ENCODE measurements at places on chromosomes 1 and 21.
A peak's percentile ranks its signal among the peaks of the same experiment; 100 is the strongest.

DNA sequence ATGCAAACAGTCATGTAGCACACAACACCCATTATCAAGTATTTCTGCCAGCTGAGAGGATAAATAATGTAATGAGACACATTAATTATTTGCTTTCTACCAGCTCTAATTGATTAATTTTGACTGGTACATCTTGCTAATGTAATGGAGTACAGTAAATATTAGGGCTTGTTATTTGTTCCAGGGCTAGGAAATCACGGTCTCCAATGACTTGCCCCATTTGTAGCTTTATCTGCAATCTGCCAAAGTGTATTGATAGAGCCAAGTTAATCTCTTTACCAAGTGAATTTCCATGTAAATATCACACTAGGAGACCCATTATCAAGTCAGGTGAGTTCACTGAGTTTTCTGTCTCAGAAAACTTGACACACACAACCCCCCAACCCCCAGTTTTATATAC lies 55.1 kb downstream of the RGS13 start:
- no peak for DNase-seq

GRCh38 chr1:40599926-40600325 lies 65.6 kb downstream of the RIMS3 start:
- no peak for DNase-seq

- DNase-seq, result no peak
These were observed 32.7 kb upstream of the ZBTB40 start for GRCh38 chr1:22418933-22419382.

- no peak for DNase-seq
These were observed 128.0 kb downstream of the HMCN1 start for GRCh38 chr1:185862235-185862634.

GRCh38 chr1:92923664-92924063 lies 37.6 kb downstream of the DIPK1A start:
- DNase-seq, result no peak

GRCh38 chr1:111841746-111842145 lies 86.0 kb downstream of the DDX20 start:
- DNase-seq, result no peak

GRCh38 chr1:182595641-182596240 lies 6.7 kb upstream of the RNASEL start:
- DNase-seq, result peak; percentile 67

- DNase-seq, result peak; percentile 33
These were observed 60.3 kb downstream of the STUM start for GRCh38 chr1:226608699-226609505.

DNA sequence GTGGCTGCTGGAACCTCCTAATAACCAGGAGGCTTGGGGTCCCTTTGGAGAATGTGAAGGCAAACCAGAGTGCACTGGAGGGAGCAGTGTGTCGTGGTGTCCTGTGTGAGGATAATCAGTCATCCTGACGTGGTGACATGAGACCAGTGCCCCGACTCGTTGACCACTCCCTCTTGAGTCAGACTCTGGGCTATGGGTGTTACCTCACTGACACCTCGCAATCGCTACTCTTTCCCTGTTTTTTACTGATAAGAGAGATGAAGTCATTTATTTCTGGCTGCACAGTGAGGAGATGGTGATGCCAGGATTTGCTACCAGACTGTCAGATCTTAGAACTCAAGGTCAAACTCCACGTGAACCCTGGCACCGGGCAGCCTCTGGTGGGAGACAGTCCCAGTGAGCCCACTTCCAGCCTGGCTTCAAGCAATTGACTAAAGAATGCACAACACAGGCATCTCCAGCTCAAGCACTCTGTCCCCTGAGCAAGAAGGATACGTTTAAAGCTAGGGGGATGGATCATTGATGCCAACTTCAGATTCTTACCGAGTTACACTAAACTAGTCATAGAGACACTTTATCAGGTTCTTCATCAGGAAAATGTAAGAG lies 30.3 kb downstream of the UBASH3A start:
- DNase-seq, result no peak

DNA sequence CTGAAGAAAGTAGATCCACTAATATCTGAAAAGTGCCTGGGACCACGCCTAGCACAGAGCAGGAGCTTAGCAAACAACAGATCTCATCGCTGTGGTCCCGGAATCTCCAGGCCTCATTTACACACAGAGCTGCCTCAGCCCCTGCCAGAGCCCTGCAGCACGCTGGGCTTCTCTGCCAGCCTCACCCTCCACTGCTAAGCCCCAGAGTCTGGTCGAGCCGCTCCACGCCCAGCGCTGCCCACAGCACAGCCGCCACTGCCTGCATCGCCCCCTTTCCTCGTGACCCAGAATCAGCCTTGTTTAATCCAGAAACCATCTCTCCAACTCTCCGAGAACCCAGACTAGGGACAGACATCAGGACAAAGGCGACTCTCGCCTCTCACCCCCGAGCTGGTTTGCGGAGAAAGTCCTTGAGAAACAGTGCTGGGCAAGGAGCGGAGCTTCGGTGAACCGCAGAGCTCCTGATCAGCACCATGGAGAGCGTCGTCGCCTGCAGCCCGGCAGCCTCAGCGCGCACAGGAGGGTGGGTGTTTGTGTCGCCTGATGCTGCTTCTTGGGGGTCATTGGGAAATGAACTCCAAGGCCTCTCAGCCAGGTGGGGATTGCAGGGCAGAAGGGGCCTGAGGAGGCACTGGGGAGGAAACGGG lies 145.1 kb downstream of the NPHP4 start:
- DNase-seq, result no peak

- no peak for DNase-seq
These were observed 782 bp downstream of the PCAT6 start for GRCh38 chr1:202811296-202812175.

- DNase-seq, result no peak
These were observed 5.5 kb upstream of the ANKRD35 start for GRCh38 chr1:145891143-145891542.

GRCh38 chr1:30183006-30183405 lies 540.4 kb downstream of the MATN1 start:
- no peak for DNase-seq

DNA sequence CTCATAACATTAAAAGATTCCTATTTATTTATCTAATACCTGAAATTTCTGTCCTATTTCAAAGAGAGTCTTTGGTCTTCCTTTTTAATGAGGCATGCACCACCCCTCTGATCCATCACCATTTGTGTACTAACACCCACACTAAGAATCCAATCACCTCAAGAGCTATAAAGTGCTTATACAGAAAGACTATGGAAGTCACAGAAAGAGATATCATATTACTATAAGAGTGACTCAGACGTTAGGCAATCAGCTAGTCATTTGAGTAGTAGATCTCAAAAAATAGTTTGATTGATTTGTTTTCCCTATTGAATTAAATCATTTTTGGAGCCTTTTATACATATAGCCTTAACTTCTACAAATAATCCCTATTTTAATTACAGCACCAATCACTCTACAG lies 46.1 kb downstream of the NME7 start:
- no peak for DNase-seq

DNA sequence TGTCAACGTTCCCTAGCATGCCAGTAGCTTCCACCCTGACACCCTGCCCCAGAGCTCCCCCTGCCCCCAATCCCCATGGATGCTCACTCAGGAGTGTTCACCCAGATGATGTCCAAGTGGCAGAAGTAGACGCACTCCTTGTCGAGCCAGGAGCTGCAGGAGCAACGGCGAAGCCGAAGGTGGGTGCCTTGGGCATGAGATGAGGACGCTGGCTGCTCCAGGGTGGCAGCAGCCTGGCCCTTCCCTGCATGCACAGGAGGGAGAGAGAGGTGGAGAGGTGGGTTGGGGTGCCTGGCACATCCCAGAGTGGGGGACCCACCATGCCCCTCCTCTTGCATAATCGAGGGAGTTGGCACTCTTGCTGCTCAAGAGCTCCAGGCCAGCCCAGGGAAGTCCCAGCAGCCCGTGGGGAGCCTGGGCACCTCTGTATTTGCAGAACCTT lies 502 bp downstream of the EDN2 start:
- DNase-seq, result no peak

DNA sequence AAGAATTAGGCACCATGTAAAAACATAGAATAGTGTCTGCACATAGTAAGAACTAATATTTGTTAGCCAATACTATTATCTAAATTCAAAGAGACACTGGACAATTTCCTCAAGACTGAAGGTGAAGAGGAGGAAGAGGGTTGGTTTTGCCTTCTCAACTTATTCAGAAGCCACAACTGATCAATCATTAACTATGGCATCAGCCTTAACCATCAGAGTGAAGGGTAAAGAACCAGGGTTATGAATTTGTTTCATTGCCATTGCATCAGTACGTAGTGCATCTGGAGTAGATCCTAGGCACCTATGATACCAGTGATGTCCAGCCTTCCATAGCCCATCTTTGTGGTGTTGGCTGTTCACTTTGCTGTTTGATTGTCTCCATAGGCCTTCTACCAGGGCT lies 421.7 kb upstream of the DEPDC1 start:
- no peak for DNase-seq

DNA sequence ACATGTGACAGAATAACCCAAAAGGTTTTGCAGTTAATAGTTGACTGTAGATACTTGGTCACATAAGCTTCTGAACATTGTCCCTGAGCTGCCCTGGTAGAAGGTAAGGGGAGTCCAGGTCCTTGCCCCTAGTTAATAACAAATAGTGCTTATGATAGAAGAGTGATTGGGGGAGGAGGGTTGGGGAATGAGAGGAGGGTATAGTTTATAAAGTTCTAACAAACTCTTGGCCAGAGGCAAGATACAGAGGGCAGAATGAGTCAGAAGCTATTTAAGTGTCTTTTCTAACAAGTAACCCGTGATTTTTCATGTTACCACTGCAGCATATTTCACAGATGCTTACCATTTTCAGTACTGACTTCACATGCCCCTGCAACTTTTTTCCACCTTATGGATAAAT lies 26.7 kb upstream of the MYOCOS start:
- no peak for DNase-seq

DNA sequence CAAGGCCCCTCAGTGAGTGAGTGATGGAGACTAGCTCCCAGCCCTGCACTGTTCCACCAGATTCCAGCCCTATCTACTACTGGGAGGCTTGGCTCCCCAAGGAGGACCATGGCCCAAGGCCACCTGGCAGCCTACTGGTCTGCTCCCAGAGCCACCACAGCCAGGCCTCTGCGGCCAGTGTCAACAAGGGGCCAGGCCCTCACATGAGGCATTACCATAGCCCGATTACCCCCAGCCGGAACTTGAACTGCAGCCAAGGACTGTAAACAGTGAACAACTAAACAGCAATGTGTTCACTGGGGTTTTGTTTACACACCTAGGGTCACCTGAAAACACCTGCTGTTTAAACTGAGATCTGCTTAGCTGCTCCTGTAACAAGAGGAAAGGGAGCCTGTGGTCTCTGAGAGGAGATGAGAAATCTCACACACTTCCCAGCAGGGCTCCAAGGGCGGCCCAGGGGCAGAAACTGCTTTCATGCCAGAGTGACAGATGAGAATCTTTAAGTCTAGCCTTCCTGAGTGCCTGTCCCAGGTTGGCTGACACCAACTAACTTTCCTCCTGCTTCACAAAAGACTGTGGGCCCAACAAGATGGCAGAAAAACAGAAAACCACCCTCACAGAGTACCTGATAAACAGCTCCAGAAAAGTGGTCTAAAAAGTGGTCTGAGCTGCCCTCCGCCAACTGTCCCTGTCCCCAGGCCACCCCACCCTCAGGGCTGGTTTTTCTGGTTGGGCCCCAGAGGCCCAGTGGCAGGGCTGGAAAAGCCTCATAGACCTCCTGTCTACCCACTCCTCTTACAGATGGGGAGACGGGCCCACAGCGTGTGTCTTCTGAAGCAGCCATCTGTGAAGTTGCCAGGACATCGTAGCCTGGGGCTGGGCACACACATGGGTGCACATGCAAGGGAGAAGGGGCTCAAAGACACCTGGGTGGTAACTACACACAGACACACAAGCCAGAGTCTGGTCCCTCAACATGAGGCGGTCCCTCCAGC lies 28.8 kb downstream of the MEF2D start:
- DNase-seq, result no peak

DNA sequence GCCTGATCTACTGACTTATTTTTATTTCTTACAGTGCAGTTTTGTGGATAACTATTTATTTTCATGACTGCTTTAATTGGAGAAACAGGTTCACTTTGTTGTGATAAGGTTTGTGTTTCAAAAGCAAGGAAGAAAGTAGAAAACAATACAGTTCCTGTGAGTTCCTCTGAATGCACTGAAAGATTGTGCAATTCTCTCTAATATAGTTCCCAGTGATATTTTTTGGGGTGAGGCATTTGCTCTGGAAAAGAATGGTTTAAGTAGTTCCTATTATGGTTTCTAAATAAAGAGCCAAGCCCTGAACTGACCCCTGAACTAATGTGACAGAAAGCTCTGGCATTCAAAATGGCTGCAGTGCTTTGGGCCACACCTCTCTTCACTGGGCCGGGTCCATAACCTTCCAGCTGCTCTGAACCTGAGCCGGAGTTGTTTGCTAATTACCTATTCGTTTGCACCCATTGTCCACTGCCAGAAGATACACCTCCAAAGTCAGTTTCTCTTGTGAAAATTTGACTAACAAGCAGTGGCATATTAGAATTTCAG lies 56.6 kb upstream of the VTCN1 start:
- no peak for DNase-seq

GRCh38 chr1:87155170-87155569 lies 173.5 kb upstream of the LMO4 start:
- no peak for DNase-seq

DNA sequence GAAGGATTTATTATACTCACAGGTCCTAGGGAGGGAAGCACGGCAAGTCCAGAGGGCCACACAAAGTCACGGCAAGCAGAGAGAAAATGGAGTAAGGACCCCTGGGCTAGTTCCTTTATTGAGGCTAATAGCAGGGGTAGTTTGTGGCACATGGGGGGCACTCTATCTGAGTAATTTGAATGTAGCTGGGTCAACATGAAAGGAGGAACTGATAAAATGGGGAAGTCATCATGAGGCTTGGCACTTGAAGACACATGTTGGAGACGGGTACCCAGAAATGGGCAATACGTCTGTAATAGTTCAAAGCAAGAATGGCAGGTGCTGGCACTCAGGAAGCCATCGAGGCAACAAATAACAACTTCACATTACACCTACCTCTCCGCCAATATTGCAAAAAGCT lies 1136.4 kb downstream of the MRPL39 start:
- DNase-seq, result no peak

GRCh38 chr1:81681601-81682266 lies 119.0 kb upstream of the ADGRL2 start:
- DNase-seq, result no peak

DNA sequence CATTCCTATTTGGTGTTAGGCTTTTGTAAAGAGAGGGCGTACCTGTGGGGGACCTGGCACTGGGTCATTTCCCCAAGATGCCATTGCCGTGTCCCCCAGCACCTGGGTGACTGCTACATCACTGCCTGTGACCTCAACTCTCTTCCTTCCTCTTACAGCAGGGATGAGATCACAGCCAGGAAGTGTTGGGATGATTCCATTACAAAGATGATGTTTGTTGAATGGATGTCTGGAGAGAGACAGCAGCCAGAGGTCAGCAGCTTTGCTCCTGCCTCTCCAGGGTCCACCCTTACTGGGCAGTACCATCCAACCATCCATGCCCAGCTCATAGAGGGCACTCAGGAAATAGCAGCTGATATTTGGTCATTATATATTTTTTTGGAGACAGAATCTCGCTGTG lies 35.1 kb downstream of the TMEM51 start:
- no peak for DNase-seq

GRCh38 chr1:54329312-54330003 lies 76.7 kb downstream of the SSBP3 start:
- DNase-seq, result no peak

All from stimulated activated CD4-positive, alpha-beta T cell treated with anti-CD3 and anti-CD28 coated beads, TNF-alpha, amount 100 ng/mL, for 24 hours (primary cell).